Stimulated activated CD8-positive, alpha-beta memory T cell treated with anti-CD3 and anti-CD28 coated beads, Interleukin-4, amount 100 ng/mL, for 24 hours (primary cell): ENCODE measurements at places on chromosomes 4 and X.

GRCh38 chr4:18914182-18914581 lies 892.6 kb upstream of the LCORL start:
- DNase-seq, result no peak

GRCh38 chrX:21939906-21940305 lies 603 bp upstream of the SMS start:
- no peak for DNase-seq

DNA sequence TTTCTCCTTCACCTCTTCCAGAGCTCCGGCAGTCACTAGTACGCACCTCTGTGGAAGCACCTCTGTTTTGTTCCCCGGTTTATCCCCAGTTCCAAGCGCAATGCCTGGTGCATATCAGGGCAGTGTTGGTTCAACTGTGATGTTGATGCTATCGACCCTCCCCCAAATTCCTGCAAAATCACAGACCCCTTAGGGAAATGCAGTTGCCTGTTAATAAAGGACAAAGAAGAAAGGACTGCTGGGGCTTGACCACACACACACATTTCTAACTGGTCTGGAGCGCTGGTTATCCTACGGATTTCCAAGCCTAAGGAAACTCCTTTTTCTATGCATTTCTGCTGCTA lies 530 bp upstream of the NMU start:
- no peak for DNase-seq

DNA sequence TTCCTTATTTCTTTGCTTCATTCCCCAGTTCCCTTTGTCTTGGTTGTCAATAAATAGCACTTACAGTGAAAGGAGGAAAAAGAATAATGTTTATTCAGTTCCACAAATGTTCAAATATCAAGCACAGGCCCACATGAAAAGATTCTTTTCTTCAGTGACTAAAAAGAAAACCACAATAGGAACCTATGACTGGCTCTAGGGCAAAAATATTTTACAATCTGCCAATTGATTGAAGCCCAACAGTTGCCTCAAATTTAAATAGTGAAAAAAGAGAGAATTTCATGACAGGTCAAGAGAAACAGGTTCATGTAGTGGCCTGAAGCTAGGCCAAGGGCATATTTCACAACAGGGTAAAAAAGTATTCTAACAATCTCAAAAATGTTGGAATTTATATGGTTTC lies 553.8 kb downstream of the CENPC start:
- DNase-seq, result no peak

GRCh38 chr4:66275411-66276038 lies 605.2 kb upstream of the EPHA5 start:
- DNase-seq, result no peak

DNA sequence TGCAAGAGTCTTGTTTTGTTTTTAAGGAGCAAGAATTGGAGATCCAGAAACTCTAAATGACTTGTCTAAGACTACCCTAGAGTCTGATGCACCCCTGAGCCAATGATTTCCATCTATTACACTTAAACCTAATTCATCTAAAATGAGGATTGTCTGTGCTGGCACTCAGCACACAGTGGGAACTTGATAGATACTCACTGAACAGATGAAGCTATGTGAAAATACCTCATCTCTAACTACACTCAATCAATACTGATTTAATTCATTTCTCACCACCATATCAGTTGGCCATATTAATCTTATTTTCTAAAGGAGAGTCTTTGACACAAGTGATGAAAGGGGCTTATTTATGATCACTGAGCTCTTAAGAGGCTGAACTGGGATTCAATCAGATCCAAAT lies 262.1 kb downstream of the HS3ST1 start:
- DNase-seq, result no peak

GRCh38 chr4:181601103-181601502 lies 642.1 kb upstream of the TENM3 start:
- DNase-seq, result no peak

GRCh38 chrX:3699821-3700381 lies 13.5 kb downstream of the PRKX start:
- no peak for DNase-seq

GRCh38 chrX:105063743-105064142 lies 156.8 kb downstream of the TEX13A start:
- DNase-seq, result no peak

DNA sequence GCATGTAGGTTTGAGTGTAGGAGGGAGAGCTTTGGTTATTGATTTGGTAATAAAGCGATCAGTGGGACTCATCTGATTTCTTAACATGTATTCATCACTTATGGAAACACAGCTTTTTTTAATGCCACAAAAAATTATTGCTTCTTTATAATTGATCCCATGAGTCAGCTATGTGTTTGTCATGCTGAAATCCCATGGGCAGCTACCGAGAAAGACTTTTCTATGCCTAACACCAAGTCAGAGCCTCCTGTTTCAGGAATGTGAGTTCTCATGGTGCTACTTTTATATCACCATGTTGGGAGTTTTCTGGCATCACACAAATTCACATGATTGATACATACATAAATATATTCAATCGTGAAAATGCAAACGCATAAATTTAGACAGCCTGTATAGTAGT lies 165.7 kb downstream of the RAPGEF2 start:
- DNase-seq, result no peak

GRCh38 chrX:109839694-109840567 lies 106.9 kb upstream of the ACSL4 start:
- DNase-seq, result no peak

GRCh38 chrX:18994713-18995112 lies 10.8 kb upstream of the PHKA2 start:
- DNase-seq, result no peak

- no peak for DNase-seq
Measured at GRCh38 chrX:17846045-17846444, 15.1 kb downstream of the RAI2 start.

- DNase-seq, result no peak
Measured at GRCh38 chr4:10212901-10213300, 96.3 kb upstream of the WDR1 start.

DNA sequence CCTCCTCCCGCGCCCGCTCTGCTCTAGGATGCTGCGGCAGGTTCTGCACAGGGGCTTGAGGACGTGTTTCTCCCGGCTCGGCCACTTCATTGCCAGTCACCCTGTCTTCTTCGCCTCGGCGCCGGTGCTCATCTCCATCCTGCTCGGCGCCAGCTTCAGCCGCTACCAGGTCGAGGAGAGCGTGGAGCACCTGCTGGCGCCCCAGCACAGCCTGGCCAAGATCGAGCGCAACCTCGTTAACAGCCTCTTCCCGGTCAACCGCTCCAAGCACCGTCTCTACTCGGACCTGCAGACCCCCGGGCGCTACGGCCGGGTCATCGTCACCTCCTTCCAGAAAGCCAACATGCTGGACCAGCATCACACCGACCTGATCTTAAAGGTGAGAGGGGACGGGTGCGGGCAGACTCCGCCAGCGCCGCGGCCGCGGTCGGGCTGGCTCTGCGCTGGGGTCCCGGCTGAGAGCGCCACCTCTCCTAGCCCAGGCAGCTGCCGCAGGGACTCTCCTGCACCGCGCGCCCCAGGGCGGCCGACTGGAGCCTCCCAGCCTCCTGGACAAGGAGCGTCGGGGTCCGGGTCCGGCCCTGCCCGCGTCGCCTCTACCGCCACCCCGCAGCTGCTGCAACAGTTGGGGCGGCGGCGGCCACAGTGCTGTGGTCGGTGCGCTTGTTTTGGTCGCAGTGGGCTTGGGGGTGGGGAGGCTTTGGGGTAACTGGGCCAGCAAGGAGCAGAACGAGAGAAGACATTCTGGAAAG lies at the start of gene PTCHD1:
Gene PTCHD1 (plus strand): TSS at position 2 of the 752 bp plus-strand sequence. CDS start 27 bp downstream, at position 29.
- no peak for DNase-seq

DNA sequence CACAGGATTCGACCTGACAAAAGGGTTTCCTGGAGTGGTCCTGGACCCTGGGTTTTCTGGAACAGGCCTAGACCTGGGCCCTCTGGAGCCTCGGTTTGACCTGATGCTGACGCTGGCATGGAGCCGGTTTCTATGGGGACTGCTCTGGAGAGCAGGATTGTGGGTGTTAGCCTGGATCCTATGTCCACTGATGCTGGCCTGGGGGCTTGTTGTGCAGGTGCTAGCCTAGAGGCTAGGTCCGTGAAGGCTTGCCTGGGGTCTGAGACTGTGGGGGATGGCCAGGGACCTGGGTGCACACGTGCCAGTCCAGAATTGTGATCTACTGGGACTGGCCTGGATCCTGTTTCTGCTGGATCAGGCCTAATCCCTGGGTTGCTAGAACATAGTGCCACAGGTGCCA lies 173.1 kb downstream of the TMEM47 start:
- no peak for DNase-seq

DNA sequence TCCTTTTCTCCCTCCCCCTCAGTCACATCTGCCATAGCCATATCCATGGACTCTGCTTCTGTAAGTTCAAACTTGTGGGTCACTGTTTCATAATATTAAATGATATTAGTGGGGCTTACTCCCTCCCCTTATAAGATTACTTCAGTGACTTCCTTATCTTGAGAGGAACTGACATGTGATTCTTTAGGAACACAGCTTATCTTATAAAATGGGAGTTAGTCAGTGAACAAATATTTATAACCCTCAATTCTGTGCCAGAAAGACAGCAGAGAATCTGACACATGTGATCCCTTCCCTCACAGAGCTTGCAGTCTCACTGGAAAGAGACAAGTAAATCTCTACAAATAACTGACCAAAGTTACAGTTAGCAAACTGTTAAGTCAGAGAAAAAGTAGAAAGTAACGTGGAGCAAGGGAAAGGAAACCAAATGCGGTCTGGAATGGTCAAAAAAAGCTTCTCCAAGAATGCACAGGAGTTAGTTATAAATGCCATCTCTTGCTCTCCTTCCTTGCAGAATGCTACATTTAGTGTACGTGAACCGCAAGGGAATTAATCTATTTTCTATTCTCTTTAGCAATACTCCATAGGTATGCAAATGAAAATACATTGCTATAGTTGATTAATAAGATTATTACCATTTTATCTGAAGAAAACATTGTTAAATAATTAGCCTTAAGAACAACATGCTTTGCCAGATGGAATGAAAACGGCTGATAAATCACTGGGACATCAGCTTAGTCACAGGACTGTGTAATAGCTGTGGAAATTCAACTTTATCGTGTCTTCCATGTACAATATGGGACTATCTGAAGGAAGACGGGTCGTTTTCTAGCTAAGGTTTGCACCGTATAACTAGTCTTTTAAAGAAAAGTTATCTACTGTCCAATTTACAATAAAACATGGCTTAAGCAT lies 29.0 kb downstream of the SGMS2 start:
- DNase-seq, result no peak

DNA sequence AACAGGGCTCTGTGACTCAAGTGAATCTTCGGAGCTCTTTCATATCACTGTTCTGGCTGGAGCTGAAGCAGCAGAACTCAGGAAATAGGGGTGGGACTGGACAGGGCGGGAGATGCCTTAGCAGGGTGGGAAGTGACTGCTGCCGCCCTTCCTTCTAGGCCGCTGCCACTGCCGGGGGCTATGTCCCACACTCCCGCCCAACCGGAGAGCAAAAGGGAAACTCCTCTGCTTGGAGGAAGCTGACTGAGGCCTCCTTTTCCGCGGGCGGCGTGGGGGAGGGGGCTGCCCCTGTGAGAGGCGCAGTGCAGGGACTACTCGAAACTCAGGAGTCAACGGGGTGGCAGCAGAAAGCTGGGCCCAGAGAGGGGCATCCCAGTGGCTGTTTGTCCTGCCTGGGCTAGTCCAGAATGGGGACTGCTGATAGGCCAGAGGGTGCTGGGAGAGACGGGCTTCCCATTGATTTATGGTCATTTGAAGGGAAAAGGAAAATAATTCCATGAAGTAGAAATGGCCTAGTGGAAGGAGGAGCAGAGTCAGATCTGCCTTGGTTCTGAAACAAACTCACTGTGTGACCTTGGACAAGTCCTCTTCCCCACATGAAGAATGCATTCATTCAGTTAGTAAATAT lies 36.9 kb downstream of the STARD8 start:
- no peak for DNase-seq

DNA sequence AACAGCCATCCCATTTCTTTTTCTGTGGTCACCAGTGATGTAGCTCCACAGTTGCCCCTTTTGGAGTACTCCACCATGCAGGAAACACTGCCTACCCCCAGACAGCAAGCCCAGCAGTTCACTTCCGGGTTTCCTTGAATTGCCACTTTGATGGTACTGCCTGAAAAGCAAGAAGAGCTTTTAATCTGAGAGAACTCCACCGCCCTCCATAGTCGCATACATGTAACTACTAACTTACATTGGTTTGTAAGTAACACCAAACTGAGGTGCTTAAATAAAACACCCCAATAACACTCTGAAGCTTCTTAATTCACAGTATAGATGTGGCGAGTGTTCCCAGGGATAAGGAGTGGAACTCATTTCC lies 53.6 kb upstream of the HPSE start:
- DNase-seq, result no peak

- no peak for DNase-seq
Measured at GRCh38 chr4:15436513-15436912, 8.7 kb downstream of the C1QTNF7 start.

GRCh38 chr4:120549011-120549570 lies 373.4 kb downstream of the PRDM5 start:
- no peak for DNase-seq

- DNase-seq, result no peak
Measured at GRCh38 chr4:185275501-185275900, 66.1 kb downstream of the SNX25 start.

- DNase-seq, result no peak
Measured at GRCh38 chr4:86595426-86595805, 1.3 kb downstream of the PTPN13 start.

DNA sequence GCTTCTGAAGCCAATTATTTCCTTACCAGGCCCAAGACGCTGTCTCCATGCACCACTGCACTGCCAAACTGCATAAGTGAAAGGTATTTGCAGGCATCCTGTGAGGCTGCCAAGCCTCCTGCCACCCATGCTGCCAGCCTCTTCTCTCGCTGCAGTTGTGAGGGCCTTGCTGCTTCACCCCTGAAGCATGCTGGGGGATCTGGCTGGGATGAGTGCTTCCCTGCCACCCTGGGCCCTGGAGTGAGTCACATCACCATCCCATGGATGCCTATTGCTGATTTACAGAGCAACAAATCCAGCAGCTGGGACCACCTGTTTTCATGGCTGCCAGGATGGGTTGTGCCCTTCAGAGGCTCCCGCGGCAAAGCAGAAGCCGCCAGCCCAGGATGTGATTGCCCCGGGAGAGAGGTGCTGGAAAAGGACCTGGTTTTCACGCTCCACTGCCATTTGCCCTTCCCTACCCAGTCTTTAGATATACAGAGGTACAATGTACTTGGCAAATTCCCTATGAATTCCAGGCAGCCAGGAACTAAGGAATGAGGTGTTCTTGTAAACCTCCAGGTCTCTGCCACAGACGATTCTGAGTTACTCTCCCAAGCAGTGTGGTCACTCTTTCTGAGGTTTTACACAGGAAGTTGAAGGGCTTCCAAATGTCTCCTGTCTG lies 41.5 kb upstream of the PTCHD1 start:
- DNase-seq, result no peak

- DNase-seq, result no peak
Measured at GRCh38 chrX:6299724-6300123, 71.1 kb upstream of the NLGN4X start.

- no peak for DNase-seq
Measured at GRCh38 chrX:129612396-129612795, 42.4 kb downstream of the APLN start.

- DNase-seq, result no peak
Measured at GRCh38 chr4:120858776-120859175, 63.8 kb downstream of the PRDM5 start.

- no peak for DNase-seq
Measured at GRCh38 chr4:151099976-151100417, 569 bp downstream of the RPS3A start.
